Activated naive CD4-positive, alpha-beta T cell (primary cell): ENCODE measurements at places on chromosomes 11 and 22.

- DNase-seq = no peak
Measured at GRCh38 chr11:61632096-61632495, 48.1 kb upstream of the DAGLA start.

- no peak for DNase-seq
Measured at GRCh38 chr11:131796541-131796940, 426.1 kb downstream of the NTM start.

DNA sequence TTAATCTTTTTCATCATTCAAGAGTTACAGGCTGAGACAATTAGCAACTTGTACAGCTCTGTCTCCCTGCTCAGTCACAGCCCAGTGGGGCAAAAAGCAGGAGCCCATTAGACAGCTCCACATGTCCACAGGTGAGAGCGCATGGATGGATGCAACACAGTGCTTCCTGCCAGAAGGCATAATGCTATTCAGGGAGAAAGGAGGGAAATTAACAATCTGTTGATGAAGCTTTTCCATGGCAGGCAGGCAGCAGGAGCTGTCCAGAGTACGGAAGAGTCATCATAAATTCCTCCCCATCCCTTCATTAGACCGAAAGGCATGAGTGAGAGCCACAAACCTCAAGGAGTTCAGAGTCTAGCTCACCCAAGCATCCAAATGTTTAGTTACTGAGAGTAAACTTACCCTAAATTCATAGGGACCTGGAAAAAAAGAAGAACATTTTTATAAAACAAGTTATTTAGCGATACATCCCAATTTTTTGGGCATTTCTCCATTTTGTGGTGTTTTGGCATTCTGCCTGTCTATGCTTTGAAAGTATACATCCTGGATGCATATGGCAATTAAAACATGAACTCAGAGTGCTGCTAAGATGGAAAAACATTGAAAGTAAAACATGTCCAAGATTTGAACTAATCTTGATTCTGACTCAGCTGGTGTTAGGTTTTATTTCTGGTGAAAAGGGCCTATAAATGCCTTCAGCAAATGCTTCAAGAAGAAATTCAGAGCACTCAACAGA lies 428.1 kb downstream of the OPCML start:
- DNase-seq = no peak

DNA sequence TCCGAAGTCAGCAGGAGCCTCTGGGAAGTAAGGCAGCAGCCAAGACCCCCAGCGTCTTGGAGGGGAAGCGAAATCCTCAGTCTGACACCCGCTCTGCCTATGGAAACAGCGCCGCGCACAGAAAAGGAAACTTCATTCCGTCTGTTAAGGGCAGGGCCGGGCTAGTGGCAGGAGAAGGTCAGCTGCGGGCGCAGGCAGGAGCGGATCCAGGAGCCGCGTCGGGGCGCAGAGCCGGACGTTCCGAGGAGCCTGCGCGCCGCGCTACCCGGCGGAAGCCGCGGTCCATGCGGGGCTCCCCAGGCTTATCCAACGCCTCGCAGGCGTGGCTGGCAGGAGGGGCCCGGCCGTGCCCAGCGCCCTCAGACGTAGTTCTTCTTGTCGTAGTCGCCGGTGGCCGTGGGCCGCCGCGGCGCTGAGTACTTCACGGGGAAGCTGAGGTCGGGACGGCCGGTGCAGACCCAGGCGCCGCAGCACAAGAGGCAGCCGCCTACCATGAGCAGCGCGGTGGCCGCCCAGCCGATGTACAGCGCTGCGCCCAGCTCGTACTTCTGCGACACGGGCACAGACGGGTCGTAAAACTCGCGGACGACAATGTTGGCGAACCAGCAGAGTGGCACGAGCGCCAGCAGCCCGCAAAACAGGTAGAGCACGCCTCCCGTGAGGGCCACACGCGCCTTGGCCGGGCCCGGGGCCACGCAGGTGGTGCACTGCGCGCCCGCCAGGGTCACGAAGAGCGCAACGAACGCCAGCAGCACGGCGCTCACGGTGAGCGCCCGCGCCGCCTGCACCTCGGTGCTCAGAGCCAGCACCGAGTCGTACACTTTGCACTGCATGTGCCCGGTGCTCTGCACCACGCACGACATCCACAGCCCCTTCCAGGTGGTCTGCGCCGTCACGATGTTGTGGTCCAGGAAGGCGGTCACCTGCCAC lies 705 bp downstream of the CLDN5 start:
- DNase-seq = no peak

GRCh38 chr11:119188067-119188466 lies 2.8 kb downstream of the NHERF4 start:
- DNase-seq = no peak

DNA sequence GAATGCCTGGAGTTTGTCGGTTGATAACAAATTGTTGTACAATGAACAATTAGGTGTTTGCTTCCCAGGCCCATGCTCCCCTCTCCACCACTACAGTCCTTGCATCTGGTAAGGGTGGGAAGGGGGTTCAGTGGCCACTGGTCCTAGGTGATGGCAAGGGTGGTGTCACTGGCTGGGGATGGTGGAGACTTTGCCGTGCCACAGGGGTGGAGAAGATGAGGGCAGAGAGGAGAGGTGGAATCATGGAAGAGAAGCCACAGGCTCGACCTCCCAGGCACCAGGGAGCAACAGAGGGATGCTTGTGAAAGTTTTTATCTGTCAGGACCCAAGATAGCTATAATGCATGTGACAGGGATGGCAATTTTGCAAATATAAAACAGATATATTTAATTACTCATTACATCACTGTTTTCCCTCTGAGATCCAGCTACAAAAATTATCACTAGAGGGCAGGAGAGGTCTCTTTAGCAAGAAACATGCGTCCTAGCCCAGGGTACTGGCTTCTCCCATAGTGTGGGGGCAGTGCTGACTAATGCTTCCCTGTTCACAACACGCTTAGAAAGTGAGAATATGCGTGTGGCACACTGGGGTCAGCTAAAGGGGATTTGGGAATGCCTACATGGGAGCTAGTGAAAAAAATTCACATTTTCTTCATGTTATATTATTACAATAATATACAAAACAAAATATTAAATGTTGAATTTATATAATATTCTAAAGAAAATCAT lies 49.0 kb upstream of the AMPD3 start:
- DNase-seq = no peak

GRCh38 chr11:34595391-34595790 lies 25.5 kb upstream of the EHF start:
- no peak for DNase-seq

DNA sequence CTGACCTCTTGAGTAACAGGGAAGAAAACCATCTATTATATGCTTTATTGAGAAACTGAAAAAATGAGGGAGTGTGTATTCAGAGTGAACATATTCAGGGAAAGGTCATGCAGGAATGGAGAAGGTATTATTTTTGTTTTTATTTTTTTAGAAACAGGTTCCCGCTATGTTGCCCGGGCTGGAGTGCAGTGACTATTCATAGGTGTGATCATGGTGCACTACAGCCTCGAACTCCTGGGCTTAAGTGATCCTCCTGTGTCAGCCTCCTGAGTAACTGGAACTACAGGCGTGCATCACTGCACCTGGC lies 8.7 kb upstream of the RCE1 start:
- DNase-seq = no peak

GRCh38 chr11:102955624-102956023 lies at the start of gene MMP13:
Gene MMP13, minus strand, starts transcription at chr11:102955732. Its CDS starts 27 bp downstream, at chr11:102955705.
- DNase-seq = no peak

- no peak for DNase-seq
Measured at GRCh38 chr22:22798232-22798616, 89.4 kb upstream of the IGLL5 start.

DNA sequence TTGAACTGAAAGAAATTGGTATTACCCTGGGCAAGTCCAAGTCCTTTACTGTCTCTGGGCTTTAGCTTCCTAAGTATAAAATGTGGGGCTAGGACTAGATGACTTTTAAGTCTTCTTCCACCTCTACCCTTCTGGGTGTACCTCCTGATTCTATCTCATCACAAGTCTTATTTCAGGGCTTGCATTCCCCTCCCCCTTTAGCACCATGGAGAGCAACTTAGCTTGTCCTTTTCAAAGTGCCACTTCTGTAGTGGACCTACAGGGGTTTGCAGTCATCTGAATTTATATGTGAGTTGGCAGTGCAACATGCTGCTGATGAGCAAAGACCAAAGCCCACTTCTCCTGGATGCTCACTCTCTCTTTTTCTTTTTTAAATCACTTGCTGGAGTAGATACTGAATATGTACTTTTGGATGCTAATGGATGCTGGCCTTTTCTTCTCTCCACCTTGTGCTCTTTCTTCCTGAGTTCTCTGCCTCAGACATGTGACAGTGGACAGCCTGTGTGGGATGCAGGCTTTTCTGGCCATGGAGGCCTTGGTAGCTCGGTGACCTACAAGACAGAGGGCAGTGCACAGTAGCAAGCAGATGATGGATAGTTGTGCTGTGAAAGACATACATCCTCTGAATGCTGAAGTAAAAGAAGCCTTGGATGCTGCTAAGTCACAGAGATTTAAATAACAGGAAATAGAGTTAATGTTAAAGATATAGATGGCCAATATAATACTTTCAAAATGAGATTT lies 185.0 kb downstream of the NELL1 start:
- no peak for DNase-seq

GRCh38 chr11:75740681-75741080 lies 23.0 kb downstream of the MOGAT2 start:
- DNase-seq = no peak

- DNase-seq = no peak
Measured at GRCh38 chr11:539971-540481, 2.7 kb downstream of the LRRC56 start.

DNA sequence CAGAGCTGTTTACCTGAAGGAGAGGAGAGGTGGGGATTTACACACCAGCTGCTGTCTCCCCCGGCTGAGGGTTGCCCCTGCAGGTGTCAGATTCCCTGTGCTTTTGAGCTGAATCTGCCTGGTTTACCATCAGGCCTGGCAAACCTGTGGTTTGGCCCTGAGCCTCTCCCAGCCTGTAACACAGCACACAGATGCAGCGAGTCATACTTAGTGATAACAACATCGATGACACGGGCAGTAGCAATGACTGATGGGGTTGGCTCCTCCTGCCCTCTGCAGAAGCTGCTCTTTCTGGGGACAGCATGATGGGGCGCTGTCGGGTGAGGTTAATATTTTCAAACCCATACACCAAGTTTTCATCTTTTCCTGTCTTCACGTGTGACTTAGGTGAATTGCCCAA lies 380.0 kb upstream of the B3GAT1 start:
- no peak for DNase-seq

GRCh38 chr11:45448561-45448960 lies 162.4 kb upstream of the SYT13 start:
- DNase-seq = no peak

- no peak for DNase-seq
Measured at GRCh38 chr11:95359756-95360155, 128.8 kb upstream of the SESN3 start.

DNA sequence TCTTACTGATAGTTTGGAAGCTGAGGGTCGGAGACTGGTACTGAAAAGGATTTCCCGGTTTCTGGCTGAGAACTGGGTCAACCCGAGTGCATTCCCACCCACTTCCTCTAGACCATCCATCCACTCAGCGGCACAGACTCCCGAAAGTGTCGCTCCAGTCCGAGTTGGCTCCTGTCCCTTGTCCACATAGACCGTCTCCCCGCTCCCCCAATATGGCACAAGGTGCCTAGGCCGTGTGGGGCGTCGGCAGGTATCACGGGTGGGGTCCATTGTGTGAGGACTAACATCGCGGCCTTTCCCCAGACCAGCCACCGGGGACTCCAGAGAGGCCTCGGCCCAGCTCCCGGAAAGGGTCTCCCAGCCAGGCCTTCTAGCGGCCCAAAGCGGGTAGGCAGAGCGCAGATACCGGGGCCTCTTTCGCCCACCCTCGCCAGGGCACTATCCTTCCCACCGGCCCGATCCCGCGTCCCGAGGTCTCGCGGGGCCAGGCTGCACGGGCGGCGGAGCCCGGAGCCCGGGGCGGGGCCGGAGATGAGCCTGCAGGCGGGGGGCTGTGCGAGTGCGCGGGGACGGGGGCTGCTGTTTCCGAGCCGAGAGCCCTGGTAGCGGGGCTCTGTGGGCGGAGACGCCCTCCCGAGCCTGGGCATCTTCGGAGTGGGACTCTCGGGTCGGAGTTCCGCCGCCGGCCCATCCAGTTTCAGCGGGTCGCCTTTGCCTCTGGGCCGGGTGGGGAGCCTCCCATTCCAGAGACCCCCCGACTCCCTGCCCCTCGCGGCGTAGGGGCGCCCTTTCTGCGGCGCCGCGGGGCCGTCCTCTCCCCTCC lies 21.1 kb downstream of the SERPINH1 start:
- peak; percentile 21 for DNase-seq

DNA sequence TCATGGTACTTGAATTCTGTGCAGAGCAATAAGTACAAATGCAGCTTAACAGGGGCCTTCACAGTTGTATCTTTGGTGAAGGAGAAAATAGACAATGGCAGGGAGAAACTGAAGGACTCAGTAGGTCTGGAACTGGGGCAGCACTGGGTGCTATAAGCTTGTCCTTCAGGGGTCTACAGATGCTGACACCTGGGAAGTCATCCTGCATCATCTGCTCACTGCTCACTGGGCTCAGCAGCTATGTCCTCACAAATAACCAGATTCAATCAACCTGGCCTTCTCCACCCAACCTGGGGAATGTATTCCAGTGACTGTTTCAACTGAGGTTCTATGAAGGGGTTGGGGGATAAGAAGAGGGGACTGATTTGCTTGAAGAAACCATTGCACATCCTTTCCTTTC lies 117.0 kb downstream of the ZNF280B start:
- no peak for DNase-seq

- no peak for DNase-seq
Measured at GRCh38 chr11:123041185-123041584, 20.8 kb downstream of the HSPA8 start.

DNA sequence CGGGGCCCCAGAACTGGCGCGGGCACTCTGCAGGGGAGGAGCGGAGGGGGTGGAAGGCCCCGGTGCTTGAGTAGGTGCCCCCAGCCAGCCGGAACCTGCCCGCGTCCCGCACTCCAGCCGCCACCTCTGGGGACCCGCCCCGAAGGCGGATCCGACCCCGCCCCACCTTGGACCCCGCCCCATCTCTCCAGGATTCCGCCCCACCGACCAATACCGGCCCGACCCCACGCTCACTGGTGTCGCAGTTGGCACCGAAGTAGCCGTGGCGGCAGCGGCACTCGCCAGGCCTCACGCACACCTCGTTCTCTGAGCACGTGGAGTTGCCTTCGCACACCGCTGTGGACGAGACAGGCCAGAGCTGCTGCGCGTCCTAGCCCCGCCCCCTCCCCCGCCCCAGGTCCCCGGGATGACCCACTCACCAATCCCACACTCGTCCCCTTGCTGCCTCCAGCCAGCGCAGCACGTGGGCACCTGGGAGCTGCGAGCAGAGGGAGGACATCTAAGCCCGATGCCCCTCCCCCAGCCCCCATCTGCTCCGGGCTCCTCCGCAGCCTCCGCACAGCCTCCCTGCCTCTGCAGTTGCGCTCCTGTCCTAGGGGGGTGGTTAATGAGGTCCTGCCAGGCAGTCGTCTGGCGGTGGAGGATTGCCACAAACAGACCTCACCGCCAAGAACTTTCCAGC lies 6.0 kb downstream of the SCARF2 start:
- DNase-seq = no peak

GRCh38 chr11:126477535-126478305 lies 122.2 kb downstream of the ST3GAL4 start:
- DNase-seq = no peak

- no peak for DNase-seq
Measured at GRCh38 chr11:47340980-47341775, 11.3 kb downstream of the MYBPC3 start.
